ENCODE measurements at places on chromosomes 4 and X.

DNA sequence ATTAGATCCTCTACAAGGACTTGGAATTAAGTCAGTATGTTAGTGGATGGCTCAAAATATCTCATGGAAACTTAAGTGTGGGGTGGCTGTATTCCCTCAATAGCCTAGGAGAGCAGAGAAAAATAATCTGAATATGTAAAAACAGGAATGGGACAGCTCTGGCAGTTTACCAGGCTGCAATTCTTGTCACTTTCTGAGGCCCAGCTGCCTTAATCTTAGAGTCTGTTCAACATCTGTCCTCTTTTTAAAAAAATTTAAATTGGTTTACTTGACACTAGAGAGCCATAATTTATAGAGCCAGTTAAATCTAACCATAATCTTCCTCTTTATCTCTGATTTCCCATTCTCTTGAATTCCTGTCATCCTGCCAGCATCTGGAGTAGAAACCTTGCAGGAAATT, 109.2 kb upstream of the CXCL13 start:
- DNase-seq, result no peak

DNA sequence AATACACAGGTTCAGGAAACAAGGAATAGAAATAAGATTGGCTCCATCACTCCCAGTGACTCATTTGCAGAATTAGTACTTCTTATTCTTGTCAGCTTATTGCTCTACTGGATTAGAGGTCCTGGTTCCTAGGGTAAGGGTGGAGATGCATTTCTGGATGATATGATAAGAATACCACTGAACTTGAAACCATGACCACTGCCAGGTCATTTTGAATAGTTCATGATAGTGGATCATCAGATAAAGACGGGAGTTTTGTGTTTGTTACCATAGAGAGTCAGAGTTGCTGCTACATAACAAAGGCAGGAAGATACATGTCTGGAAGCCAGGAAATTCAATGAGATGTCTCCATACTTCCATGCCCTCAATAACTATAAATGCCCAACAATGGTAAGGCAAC, 109.2 kb upstream of the FAT1 start:
- no peak for DNase-seq

DNA sequence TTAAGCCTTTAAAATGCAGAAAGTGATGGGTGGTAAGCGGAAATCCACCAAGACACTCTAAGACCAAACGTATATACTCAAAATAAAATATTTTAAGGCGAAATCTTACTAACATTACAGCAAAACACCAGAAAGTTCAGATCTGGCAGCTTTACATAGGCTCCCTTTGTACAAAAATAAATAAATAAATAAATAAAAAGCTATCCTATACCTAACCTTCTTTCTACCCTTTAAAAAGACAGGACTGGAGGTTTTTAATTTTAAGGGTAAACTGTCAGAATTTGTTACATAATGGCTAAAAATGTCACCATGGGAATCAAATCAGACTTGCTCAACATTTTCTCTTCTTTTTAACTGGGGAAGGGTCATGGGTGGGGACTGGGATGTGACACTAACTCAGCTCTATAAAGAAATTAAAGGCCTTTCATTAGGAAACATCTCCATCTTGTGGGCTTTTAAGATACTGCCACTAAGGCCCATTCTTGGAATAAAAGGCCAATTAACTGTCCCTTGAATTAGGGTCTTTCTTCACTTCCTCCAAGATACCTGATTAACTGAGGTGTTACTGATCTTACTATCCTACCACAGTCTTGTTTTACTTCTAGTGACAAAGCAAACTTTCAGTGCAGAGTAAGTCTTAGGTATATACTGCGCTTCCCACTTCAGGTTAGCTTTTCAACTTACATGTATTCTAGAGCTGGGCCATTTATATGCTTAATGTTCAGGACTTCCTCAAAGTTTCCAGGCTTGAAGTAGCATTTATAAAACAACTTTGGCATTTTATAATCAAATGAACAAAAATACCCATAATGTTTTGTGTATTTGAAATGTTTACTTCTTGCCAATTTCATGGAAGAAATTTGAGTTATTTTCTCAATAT, 13.3 kb downstream of the HNRNPD start:
- DNase-seq, result no peak

- DNase-seq, result no peak
These were observed 66.1 kb downstream of the DCHS2 start for GRCh38 chr4:154425514-154425913.

GRCh38 chrX:136159611-136160025, 12.3 kb downstream of the FHL1 start:
- DNase-seq, result no peak

DNA sequence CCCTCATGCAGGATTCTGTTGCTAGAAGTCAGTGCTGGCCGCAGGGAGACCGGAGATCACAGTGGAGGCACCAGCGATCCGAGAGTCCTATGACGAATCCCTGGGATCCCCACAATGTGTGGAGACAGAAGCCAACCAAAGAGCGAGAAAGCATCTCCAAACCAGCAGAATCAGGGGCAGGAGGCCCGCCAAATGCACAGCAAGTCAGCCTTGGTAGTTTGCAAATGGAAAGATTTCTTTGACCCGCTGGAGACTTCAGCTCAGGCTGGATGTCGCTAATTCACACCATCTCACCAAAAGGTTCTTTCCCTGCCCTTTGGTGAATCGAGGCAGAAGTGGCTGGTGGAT, 505 bp upstream of the PKD2 start:
- DNase-seq, result no peak

GRCh38 chrX:83845397-83845796, 15.5 kb upstream of the CYLC1 start:
- no peak for DNase-seq

- peak; percentile 93 for DNase-seq
These were observed 5.0 kb downstream of the TACC3 start for GRCh38 chr4:1726146-1726934.

- no peak for DNase-seq
These were observed 49.0 kb downstream of the CCDC149 start for GRCh38 chr4:24863799-24864198.

DNA sequence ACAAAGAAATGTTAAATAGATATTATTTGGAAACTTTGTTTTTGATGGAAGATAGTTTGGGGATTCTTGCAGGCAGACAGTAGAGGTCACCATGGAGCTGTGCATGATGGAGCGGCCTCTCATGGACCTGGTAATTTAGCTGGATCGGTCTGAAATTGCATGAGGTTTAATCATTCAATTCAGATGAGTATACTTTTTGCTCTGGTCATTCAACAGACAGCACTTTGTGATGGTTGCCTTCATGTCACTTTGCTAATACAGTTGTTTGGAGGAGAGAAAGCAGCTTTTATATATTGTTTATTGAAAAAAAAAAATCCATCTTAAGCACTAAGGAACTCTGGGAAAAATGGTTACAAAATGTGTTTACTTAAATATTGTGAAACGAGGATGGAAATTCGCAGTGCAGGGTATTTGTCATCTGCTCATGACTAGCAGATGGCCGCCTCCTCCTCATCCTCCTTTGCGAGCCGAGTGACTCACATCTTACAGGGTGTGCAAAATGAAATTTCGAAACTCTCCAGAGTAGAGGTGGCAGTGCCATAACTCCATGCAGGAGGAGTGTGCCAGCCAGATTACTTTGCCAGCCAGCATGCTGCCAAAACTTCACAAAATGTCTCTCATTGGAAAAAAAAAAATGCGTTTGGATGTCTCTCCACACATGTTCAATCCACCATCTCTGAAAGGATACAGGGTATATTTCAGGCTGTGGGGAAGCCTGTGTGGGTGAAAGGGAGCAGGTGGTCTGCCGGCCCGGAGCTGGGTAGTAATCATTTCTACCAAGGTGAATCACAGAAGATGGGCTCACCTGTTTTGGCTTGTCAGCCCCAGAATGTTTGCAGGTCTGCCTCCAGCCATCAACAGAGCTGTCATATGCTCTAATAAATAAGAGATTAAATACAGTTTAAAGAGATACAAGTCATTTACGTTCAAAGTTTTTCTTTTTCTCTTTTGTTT, 314.9 kb upstream of the DIPK2B start:
- no peak for DNase-seq

DNA sequence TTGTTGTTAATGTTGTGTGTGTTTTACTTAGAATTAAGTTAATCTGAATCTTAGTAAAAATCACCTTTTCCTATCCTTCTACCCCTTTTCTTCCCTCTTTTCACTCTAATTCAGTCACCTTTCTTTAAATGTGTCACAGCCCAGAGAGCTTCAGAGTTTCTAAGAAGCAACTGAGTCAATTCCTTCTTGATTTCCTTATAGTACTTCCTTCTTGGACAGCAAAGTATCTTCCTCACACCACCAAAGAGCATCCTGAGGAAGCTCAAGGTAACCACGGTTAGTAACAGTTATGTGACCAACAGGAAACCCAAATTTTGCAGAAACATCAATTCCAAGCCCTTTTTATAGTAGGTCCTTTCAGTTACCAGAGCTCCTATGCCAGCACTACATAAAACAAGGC, 243.2 kb upstream of the BMP3 start:
- no peak for DNase-seq

DNA sequence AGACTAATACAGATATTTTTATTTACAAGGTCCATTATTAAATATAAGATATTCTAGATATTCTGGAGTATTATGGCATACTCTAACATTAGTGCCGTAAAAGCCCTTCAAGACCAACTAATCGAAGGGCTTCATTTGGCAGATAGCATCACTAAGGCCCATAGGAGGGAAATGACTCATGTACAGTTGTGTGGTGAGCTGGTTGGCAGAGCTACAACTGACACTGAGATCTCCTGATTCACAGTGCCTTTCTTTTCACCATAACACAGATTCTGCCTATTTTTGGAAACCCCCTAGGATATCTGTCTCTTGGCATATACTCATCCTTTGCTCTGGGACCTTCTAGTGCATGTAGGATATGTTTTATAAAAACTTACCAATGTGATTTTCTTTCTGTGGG, 201.7 kb upstream of the AFF2 start:
- no peak for DNase-seq

All from stimulated activated CD8-positive, alpha-beta memory T cell treated with anti-CD3 and anti-CD28 coated beads, Interleukin-4, amount 100 ng/mL, for 4 hours (primary cell).